SW480 (cell line): ENCODE measurements at places on chromosomes 13 and 19.

GRCh38 chr19:53537121-53537520 is 824 bp upstream of the ZNF331 start:
- no peak for DNase-seq

DNA sequence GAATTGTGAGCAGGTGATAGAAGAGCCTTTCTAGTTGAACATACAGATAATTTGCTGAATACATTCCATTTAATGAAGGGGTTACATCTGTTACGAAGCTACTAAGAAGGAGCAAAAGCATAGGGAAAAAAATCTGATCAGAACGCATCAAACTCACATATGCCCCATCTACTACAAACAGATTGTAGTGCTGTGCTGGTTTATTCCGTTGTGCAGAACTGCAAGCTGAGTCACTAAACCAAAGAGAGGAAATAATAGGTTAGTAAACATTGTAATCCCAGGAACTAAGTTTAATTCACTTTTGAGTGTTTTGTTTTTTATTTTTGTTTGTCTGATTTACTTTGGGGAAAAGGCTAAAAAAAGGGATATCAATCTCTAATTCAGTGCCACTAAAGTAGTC is 136.3 kb downstream of the CDK8 start:
- peak; percentile 9 for DNase-seq

DNA sequence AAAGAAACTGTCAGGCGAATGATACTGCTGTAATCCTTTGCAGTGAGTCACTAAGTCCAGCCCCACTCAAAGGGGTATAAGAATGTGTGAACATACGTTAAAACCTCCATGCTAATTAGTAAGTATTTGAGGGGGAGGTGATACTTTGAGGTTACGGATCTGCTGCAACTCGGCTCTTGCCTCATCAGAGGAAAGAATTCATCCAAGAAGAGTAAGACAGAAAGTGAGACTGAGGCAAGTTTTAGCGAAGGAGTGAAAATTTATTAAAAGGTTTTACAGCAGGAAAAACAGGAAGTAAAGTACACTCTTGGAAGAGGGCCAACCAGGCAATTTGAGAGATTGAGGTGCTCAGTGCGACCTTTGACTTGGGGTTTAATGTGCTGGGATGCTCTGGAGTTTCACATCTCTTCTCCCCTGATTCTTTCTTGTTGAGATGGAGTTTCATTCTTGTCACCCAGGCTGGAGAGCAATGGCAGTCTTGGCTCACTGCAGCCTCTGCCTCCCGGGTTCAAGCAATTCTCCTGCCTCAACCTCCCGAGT is 9.8 kb downstream of the CLEC4M start:
- peak; percentile 48 for DNase-seq

DNA sequence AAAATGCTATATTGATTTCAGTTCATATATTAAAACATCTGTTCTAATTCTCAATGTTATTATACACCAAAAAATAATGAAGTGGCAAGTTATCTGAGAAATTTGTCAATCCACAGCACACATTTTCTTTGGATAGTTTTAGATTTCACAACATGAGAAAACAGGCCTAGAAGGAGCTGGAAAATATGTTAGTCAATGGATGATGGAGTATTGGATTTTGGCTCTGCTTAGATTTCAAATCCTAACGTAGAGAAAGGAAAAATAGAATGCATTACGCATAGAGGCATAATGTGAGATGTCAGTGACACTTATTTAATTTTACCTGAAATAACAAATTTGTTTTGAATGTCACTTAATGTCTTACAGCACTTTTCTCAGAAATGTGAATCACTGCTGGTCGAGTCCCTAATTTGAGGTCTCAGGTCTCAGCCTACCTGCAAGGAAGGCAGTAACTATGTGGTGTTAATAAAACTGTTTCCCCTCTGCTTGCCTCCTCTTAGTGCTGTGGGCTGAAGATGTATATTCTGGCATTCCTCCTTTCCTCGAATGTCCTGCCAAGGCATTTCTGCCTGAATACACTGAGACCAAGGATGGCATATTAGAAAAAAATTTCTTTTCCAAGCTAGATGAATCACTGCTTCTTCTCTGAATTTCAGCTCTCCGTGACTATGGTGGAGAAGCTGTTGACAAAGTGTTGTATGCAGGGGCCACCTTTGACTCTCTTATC is 232.4 kb downstream of the POSTN start:
- no peak for DNase-seq

- peak; percentile 92 for DNase-seq
These were observed 10.7 kb downstream of the SPACA6 start for GRCh38 chr19:51703575-51704515.

GRCh38 chr13:27556109-27556508 is 64.2 kb downstream of the LNX2 start:
- no peak for DNase-seq

GRCh38 chr19:39924389-39924788 is 10.0 kb downstream of the FCGBP start:
- no peak for DNase-seq

- DNase-seq, result no peak
These were observed 1591.6 kb upstream of the MIR17HG start for GRCh38 chr13:89755729-89756492.

DNA sequence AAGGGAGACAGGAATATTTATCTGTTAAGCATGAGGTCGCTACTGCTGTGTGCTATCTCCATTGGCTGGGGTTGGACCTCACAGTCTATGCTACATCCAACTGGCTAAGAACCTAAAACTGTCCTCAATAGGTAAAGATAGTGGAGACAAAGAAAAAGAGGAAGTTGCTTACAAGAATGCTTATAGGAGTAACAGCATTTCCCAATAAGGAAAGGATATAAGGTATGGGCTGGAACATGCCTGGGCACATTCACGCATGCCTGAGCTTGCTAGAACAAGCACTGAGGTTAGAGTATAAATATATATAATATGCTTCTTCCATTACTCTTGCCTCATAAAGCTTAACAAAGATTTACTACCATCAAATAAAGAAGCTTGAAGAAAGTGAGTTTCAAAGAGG is 47.9 kb upstream of the CEACAM21 start:
- DNase-seq, result no peak
